ENCODE measurements at places on chromosomes 1 and 21.

- no peak for DNase-seq
These were observed 12.4 kb upstream of the CREG1 start for GRCh38 chr1:167565922-167566321.

DNA sequence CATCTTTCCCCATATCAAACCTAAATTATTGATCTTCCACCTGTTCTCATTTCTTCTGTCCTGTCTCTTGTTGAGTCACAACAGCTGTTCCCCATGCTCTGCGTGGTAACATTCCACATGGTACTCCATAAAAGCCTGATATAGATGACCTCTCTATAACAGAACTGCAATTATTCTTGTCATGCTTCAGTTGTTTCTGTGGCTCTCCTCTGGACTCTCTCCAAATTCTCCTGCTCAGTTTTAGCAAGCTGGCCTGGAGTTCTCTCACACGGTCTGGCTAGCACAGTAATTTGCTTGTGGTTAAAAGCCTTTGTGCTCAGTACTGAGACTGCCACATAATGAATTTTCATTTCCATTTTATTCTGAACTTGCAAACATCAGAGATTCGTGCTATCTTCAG is 10.6 kb upstream of the LRRC39 start:
- DNase-seq, result no peak

DNA sequence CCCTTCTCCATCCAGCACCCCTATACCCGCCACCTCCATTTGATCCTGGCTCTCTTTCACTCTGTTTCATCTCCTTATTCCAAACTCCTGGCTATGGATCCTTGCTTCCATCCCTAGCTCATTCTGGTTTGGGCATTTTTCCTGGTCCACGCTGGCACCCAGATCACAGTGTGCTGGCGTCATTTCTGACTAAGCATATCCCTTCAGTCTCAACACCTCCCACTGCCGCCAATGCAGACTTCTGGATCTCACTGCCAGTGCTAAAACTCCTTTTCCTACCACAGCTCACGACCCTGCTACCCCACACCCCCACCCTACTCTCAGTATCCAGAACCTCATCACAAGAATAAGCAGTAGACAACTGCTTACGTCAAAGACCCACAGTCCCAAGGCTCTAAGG is 16.3 kb downstream of the SEC16B start:
- DNase-seq, result no peak

DNA sequence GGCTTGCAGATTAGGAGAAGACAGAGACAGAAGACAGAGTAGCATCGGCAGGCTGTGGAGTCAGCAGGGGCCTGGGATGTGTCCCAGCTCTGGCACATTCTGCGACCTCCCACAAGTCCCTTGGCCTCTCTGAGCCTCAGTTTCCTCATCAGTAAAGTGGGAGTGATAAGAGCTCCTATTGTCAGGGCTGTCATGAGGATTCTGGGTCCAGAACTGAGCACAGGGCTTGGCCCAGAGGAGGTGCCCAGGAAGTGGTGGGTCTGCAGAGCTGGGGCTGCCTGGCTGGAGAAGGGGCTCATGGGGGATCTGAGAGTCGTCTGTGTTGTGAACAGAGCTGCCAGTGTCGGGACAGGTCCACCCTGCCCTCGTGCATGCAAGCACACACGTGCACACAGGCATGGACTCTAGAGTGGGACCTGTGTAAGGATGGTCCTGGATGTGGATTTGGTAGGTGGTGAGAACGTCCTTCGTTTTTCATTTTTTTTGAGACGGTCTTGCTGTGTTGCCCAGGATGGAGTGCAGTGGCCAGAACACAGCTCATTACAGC is 262.9 kb downstream of the PTPRU start:
- DNase-seq, result no peak

DNA sequence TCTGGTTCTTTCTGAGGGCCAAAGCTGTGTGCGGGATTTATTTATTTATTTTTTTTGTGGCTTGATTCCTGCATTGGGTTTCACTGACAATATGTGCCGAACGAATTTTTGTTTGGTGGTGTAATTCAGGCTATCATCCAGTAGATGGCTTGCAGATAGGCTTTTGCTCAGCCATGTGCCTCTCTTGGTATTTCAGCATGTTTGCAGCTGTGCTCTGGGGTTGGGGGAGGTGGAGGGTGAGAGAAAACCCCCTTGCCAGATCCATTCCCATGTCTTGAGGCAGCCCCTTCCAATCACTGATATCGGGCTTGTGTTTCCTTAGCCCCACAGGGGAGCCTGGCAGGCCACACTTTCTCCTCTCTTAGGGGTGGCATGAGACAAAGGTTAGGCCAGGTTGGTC is 302.4 kb downstream of the PTGER3 start:
- peak; percentile 23 for DNase-seq

DNA sequence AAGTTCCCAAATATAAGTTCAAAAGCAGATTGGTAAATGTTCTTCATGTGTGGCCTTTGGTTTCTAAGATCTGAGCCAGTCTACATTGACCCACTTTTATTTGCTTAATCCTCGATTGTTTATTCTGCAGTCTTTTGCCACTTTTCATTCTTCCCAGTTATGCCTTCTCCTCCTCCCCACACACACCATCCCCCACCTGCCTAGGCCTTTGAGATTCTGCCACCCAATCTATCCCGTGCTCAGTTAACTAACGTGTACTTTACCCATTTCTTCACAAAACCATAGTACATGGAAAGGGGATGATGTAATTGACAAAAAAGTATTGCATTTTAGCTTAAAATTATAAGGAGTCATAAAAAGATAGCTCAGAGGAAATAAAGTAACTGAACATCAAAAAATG is 3.7 kb downstream of the CFH start:
- no peak for DNase-seq

GRCh38 chr1:208177656-208178055 is 66.5 kb downstream of the PLXNA2 start:
- DNase-seq, result no peak

DNA sequence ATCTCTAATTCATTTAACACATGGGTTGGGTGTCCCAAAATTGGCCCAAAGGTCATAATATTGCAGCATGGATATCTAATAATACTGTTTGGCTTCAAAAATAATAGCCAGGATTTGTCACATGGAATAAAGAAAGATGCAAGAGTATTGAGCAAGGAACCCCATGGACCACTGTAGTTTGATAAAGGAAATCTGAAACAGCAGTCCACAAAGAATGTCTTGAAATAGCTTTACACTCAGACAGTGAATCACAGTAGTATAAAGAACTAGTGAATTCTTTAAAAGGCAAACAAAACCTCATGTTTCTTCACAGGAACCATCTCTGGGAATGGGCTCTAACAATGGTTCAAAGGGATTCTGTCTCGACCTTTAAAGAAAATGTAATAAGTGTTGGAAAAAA is 576.1 kb upstream of the ZRANB2 start:
- no peak for DNase-seq

GRCh38 chr1:228150461-228151179 is 890 bp downstream of the GJC2 start:
- no peak for DNase-seq

DNA sequence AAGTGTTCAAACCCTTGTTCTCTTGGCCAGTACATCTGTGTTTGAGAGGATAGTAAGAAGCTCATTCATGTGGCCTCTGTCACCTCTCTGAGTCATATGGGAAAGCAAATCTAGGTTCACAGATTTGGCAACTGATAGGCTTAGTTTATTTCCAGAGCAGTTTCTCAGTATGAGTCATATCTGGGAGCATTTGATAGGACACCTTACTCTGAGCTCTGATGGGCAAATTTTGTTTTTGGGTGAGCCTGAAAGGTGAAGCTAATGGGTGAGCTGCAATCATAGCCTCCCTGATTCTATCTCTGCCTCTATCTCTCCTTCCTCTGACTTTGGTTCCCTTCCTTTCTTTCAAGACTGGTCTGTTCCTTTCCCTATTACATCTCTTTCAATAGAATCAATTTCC is 134.4 kb downstream of the S1PR1 start:
- DNase-seq, result no peak

Data from suppressor macrophage treated with lipopolysaccharide for 1 hour (primary cell).